ENCODE measurements at places on chromosomes 6 and 20. TPM values are rescaled to one million over a fixed set of nuclear protein-coding genes. Genes with fewer than 3 reads are reported as not detected.

Gene F13A1
- 0.03 TPM for total RNA-seq

Gene CLVS2
- not detected for total RNA-seq

Gene KHDC1
- total RNA-seq, result not detected

Gene PRSS16
- total RNA-seq, result 5.2 TPM

Gene PPP1R14C
- total RNA-seq, result 0.11 TPM

Gene CEP57L1
- 18.7 TPM for total RNA-seq

Gene SNAI1
- total RNA-seq, result 0.40 TPM

Gene FAM162B
- total RNA-seq, result not detected

Gene NOX3
- not detected for total RNA-seq

Gene OR12D3
- not detected for total RNA-seq

Gene SLC4A11
- 0.82 TPM for total RNA-seq

Gene ADAM33
- not detected for total RNA-seq

Gene TMC2
- not detected for total RNA-seq

Gene SLC25A27
- total RNA-seq, result 2.1 TPM

Gene SMLR1
- not detected for total RNA-seq

Gene IFNGR1
- total RNA-seq, result 40.5 TPM

Gene SLC17A2
- total RNA-seq, result not detected

Gene BNIP5
- not detected for total RNA-seq

Gene ZNF391
- 2.7 TPM for total RNA-seq

Gene KIF6
- total RNA-seq, result 23.6 TPM

Gene SLC22A7
- not detected for total RNA-seq

Gene C6orf58
- total RNA-seq, result not detected

Gene SMIM26
- total RNA-seq, result 148 TPM

Gene BTN1A1
- total RNA-seq, result not detected

Gene TMEM244
- total RNA-seq, result not detected

Gene LRFN2
- not detected for total RNA-seq

Gene MYCT1
- 0.11 TPM for total RNA-seq

Gene GNRH2
- not detected for total RNA-seq

Gene SPATS1
- total RNA-seq, result 0.53 TPM

Gene MCCD1
- not detected for total RNA-seq

Gene EBF4
- 2.0 TPM for total RNA-seq

Gene ARHGAP18
- total RNA-seq, result 17.9 TPM

Data from SK-MEL-5 (cell line).